ENCODE measurements at places on chromosomes 13 and 19.

- no peak for DNase-seq
These were observed 69.7 kb downstream of the ERICH6B start for GRCh38 chr13:45545686-45546409.

- DNase-seq, result no peak
These were observed 2.9 kb downstream of the KLHL26 start for GRCh38 chr19:18639706-18640243.

DNA sequence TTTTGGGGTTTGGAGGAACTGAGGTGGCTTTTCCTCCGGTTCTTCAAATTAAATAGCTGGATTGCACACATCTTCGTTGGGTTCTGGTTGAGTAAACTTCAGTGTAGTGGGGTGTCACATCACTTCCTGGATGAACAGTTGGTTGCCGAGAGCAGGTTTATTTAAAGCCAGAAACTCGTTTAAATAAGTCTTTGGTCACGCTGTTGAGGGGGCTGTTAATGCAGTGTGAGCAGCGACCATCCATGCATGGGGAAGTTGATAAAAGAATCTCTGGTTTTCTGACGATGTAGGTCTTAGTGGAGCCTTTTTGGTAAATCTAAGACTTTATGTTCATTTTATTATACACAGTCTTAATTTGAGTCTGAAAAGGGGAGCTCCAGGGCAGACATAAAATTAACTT is 351.2 kb upstream of the ARGLU1 start:
- DNase-seq, result no peak

GRCh38 chr13:39961036-39961435 is 305.6 kb downstream of the COG6 start:
- no peak for DNase-seq

DNA sequence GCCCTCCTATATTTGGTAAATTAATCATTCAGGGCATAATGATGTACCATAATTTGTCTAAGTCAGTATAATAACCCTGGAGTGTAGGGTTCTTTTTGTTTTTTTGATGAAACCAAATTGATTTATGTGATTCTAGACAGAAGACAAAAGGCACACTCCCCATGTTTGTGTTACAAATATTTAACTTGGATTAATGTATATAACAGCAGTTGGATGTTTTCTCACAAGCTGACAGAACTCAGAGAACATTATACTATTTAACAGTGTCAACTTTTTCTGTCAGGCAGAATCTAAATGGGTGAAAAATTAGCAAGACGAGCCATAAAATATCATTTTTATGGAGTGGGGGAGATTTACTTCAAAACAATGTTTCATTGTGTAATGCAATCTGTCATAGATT is 15.2 kb downstream of the CBY2 start:
- DNase-seq, result no peak

DNA sequence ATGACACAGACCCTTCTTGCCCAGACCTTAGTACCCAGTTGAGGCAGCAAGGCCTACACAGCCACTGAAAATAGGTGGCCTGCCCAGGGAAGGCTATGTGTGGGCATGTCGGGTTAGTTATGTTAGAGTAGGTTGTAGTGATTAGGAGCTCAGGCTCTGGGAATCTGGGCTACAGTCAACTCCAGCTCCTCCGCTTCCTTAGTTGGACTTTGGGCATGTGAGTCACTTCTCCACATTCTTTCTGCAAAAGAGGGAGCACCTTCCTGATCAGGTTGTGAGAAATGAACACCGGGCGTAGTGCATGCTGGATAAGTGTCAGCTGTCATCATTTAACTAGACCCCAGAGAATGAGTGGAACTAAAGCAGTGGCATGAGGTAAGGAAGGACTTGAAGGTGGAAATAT is 64.8 kb downstream of the ARHGAP35 start:
- no peak for DNase-seq

DNA sequence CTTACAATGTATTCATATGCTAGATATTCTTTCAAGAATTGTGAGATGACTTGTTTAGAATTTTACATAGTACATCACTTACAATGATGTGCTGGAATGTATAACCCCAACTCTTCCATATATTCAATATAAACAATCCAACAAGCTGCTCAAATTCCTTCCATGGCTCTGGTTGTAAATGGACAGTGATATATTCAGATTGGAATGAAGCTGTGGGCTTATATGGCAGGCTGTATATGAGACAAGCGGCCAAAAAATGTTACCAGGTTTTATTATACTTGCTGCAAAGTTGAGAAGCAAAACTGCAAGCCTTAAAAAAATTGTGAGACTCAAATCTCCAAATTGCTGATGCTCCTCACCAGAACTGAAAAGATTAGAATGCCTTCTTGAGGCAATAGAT is 83.6 kb upstream of the KLF12 start:
- DNase-seq, result no peak

DNA sequence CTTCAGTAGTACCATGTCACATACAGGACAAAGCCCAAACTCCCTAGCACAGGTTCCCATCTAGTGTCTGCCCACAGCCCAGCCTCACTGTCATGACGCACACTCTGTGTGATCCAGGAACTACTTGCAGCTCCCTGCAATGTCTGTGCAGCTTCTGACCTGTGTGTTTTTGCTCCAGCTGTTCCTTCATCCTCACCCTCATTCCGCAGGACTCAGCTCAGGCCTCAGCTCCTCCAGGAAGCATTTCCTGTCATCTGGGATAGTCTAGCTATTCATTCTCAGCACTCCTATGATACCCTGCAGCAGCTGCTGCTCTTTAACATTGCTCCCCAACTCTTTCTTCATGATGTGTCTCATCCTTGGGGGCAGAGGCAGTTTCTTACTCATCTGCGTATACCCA is 56.1 kb downstream of the ENOX1 start:
- DNase-seq, result no peak

- DNase-seq, result peak; percentile 20
These were observed 1.1 kb downstream of the MAB21L1 start for GRCh38 chr13:35475212-35475959.

GRCh38 chr19:45716359-45717130 is 14.2 kb downstream of the FBXO46 start:
- DNase-seq, result peak; percentile 49
